Stimulated activated CD4-positive, alpha-beta T cell treated with anti-CD3 and anti-CD28 coated beads, Interleukin-4, amount 100 ng/mL, for 1 hour (primary cell): ENCODE measurements at places on chromosomes 5 and 9.

GRCh38 chr5:162282191-162282590 lies 214.6 kb downstream of the GABRG2 start:
- no peak for DNase-seq

DNA sequence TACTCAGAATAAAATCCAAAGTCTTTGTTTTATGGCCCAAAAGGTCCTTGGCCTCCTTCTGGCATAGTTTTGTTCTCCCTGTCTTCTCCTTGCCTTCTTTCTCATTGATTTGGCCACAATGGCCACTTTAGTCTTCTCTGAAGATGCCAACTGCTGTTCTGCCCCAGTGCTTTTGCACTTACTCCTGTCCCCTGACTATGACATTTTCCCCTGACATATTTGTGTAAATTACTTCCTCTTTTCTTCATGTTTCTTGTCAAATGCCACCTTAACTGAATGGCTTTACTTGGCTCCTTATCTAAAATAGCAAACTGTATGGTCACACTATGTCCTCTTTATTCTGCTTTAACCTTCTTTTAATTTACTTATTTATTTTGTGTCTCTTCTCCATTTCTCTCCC lies 484.7 kb upstream of the ARRDC3 start:
- DNase-seq = no peak

GRCh38 chr9:83285445-83286225 lies 222.7 kb upstream of the RASEF start:
- DNase-seq = no peak

GRCh38 chr9:94806307-94806893 lies 79.9 kb downstream of the AOPEP start:
- no peak for DNase-seq

GRCh38 chr5:6736524-6737042 lies 23.4 kb downstream of the TENT4A start:
- DNase-seq = no peak

DNA sequence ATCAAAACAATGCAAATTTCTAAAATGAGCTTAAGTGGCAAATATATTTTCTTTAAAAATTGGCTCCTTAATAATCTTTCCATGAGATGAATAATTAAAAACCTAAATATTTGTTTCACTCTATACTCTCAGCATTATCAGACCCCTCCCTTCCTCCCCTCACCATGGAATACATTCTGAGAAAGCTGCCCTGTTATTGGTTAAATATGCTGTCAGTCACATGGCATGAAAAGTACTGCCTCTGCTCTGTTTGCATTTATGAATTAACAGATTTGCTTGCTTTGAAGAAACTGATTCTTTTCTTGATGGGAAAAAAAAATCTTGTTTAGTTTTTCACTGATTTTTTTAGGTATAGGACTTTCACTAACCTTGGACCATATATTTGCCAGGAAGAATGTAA lies 17.0 kb upstream of the RPS23 start:
- DNase-seq = no peak

GRCh38 chr5:72170101-72170500 lies 62.8 kb downstream of the MAP1B start:
- no peak for DNase-seq

DNA sequence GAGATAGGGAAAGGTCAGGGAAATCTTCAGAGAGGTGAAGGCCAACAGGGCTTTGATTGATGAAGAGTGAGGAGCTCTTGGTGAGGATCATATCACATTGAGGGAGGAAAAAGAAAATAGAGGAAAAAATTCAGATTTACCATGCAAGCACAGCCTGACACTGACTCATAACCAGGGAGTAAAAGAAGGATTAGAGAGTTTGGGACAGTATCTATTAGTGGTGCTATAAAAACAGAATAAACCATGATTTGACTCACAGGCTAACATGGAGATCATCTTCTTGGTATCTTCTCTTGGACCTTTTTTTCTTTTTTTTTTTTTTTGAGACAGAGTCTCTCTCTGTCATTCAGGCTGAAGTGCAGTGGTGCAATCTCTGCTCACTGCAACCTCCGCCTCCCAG lies 44.4 kb downstream of the MUSK start:
- DNase-seq = no peak

DNA sequence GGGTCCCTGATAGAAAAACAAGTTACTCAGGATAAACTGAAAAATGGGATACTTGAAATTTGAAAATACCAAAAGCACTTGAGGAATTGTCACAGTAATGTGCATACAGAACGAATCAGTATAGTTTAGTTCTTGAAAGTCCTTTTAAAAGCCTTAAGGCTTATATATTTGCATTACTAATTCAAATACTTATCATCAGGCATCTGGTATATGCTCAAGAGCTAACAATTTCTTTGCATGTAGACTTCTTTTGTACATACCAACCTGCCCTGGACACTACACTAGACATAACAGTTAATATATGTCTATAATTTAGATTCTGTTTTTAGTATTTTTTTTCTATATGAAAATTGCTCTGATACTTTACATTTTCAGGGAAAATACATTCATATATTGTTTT lies 43.2 kb downstream of the SMIM15 start:
- no peak for DNase-seq

- DNase-seq = no peak
Observed at GRCh38 chr9:105963343-105964099, 269.2 kb downstream of the TMEM38B start.

DNA sequence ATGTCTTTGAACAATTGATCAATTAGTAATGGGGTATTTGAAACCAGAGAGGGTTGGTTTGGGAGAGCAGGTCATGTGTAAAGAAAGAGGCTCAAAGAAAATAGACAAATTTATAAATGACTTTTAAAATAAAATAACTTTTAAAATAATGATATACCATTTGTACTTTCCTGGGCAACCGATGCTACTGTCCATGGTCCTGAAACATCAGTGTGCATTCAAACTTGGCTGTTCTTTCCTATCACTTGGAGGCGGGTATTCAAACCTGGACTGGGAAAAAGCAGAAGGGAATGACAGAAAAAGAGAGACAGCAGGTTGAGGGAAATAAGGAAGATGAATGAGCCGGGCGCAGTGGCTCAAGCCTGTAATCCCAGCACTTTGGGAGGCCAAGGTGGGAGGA lies 1446.4 kb upstream of the WWC1 start:
- DNase-seq = no peak

DNA sequence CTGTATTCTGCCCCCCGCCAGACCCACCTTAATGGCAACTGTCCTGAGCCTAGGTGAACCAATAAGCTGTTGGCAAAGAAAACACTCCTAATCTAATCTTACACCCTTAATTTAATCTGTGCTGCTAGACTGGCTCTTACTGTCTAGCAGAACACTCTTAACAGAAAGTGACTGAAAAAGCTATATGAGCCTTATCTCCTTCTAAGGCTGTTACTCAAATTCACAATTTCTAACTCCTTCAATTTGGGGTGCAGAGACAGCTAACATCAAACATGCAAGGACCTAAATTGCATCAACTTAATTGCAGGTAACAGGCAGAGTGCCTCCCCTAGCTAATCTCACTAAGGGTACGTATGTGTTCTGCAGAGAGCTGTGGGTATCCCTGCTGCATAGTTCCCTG lies 49.5 kb upstream of the MAP1B start:
- no peak for DNase-seq

DNA sequence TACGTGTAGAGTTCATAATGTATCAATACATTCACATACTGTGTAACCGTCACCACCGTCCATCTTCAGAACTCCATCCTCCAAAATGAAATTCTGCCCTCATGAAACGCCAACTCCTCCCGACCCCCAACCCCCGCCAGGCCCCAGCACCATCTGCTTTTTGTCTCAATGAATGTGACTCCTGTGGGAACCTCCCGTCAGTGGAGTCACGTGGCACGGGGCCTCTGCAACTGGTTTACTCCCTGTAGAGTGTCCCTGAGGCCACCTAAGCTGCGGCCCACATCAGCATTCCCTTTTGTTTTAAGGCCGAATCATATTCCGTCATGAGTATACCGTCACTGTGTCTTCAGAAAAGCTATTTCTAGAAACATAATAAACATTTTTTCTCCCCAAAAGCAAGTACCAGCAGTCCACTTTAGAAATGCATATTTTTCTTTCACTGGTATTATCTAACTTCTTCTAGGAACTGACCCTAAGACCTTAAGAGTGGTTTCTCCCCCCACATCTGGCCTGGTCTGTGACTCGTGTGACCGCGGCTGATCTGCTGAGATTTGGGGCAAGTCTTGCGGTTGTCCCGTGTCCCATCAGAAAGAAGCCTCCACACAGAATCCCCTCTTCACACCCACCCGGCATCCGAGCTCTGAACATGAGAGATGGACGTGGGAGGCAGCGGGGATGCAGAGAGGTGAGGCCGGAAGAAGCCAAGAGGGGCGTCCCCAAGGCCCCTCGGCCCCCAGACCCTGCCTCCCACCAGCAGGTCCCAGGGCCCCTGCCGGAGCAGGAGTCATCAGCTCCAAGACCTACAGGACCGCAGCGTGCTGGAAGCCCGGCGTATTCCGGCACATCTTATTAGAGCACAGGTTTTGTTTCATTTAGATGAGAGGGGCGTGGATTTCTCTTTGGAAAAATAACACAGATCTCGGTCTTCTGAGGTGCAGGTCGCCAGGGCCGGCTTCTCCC lies 38.3 kb downstream of the SLC6A3 start:
- DNase-seq = no peak

DNA sequence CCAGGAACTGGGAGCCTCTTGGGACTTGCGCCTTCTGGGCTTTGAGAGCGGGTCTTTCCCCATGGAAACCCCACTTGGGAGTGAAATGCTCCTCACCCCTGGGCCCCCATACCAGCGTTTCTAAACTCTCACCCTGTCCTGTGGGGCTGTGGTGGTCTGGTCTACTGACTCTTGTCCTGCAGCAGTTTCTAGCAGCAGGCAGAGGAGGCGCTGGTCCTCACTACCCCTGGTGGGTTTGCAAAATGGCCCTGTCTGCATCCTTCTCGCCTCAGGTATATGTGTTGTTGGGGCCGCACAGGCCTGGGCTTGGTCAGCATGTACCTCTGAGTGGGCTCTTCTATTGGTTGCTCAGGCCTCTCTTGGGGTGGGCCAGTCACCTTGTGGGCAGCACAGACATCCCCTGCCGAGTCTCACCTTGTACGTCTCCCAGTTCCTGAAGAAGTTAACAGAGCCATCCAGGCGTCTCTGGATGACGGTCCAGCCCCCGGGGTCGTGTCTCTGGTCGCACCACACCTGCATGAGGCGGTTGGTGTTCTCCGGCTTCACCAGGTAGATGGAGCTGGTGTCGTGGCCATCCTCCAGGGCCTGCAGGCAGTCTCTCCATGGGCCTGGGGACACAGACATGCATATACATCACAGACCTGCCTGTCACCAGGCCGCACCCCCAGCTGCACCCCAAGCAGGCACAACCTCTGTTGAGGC lies 29.0 kb downstream of the ANGPTL2 start:
- DNase-seq = no peak

DNA sequence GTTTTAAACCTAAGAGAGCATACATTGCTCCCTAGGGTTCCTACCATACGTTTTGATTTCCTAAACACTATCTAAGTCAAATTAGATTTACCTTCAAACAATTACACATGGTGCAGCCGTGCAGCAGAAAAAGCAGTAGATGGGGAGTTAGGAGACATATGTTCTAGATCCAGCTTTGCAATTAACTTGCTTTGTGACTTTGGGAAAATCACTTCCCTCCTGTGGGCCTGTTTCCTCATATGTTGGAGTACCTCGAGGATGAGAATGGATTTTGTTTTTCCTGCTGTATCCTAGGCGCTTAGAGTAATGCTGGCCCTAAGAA lies 711 bp downstream of the MRPL50 start:
- DNase-seq = no peak

DNA sequence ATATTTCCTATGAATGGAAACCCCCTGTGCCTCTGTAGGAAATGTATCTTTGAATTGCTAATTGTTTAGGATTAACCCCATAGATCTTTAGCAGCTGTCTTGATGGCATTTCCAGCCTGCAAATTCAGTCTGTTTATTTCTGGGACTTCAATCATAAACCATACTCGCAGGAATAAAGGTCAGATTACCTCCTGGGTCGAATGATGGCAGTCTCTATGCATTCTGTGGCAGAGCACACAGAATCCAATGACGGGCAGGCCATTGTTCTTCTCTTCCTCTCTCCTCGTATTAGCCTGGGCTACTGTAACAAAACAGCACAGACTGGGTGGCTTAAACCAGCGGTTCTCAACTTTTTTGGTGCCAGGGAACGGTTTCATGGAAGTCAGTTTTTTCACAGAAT lies 199.9 kb downstream of the PCSK5 start:
- DNase-seq = no peak

DNA sequence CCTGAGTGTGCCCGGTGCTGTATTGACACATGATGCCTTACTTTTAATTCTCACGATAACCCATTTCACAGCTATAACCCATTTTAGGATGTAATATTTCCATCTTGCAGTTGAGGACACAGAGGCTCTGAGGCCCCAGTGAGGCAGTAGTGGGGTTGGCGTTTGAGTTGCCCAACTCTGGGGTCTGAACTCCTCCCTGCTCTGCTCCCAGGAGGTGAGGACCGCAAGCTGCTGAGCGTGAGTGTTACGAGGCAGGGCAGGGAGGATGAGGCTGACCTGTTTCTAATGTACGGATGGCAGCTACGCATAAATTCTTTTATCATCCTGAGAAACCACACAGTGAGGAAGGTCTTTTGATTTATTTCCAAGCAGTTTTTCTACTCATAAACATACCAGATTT lies 11.4 kb downstream of the LRRC8A start:
- no peak for DNase-seq

DNA sequence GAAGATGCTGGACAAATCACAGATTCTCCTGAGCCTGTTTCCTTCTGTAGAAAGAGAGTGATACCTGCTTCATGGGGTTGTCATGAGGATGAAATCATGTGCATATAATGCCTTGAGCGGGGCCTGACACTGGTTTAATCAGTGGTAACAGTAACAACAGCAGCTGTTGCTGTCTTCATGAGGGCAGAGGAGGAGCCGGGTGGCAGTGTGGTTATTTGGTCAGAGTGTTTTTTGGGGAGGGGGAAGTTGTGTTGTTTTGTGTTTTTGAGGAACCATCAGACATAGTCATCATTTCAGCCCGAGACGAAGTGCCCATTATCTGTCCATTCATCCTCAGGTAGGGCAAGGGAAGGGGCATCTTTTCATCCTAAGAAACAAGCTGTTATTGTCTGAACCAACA lies 44.0 kb downstream of the NEURL1B start:
- no peak for DNase-seq
